ENCODE measurements at places on chromosomes 5 and 9.

GRCh38 chr9:13896922-13897835, 416.8 kb downstream of the NFIB start:
- no peak for DNase-seq

GRCh38 chr5:395156-395920, 47.6 kb upstream of the EXOC3 start:
- DNase-seq, result peak; percentile 42

DNA sequence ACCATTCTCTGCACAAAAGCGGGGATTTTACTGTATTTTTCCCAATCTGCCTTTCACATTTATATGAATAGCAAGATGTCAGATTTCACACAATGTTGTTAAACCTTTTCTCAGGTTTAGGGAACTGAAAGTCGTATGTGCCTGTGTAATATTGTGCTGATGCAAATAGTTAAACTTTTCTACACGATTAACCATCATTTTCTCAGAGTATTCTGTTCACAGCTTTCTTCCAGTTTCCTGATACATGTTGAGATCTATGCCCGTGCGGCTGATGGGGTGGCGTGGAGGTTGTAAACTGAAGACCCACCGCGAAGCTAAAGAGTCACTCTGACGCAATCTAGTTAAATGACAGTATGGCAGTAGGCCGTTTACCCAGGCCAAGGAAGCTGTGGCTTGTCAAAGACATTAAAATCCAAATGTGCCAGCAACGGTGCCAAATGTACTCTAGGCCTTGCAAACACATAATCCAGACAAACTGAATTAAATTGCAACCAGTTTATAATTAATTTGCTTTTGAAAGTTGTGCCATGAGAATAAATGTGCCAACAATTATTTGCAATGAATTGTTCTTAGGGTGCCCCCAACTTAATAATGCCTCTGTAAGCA, 145.7 kb downstream of the EBF1 start:
- DNase-seq, result no peak

DNA sequence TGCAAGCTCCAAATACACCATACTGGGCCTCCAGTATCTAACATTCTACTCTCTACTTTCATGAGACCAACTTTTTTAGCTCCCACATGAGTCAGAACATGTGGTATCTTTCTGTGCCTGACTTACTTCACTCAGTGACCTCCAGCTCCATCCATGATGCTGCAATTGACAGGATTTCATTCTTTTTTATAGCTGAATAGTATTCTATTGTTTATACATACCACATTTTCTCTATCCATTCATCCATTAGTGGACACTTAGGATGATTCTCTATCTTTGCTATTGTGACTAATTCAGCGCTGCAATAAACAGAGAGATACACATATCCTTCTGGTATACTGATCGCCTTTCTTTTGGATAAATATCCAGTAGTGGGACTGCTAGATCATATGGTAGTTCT, 68.5 kb downstream of the EPB41L4A start:
- no peak for DNase-seq

DNA sequence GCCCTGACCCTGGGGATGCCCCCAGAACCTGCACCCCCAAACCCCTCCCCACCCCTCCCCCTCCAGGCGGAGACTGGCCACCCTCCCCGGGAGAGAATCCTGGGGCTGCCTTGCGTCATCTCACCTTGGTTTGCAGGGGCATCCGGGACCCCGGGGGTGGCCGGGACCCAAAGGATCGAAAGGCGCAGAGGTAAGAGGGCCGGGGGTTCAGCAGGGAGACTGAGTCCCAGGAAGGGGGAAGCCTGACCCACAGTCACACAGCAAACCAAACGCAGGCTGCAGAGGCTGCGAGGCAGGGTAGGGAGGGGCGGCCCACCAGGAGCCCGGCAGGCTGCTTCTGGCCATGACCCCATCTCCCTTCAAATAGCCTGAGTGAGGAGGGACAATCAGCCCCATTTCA, 33.8 kb upstream of the ORM1 start:
- DNase-seq, result no peak

- peak; percentile 72 for DNase-seq
These were observed 16.6 kb upstream of the CAVIN4 start for GRCh38 chr9:100561256-100561655.
